ENCODE measurements at places on chromosomes 2 and 18.

DNA sequence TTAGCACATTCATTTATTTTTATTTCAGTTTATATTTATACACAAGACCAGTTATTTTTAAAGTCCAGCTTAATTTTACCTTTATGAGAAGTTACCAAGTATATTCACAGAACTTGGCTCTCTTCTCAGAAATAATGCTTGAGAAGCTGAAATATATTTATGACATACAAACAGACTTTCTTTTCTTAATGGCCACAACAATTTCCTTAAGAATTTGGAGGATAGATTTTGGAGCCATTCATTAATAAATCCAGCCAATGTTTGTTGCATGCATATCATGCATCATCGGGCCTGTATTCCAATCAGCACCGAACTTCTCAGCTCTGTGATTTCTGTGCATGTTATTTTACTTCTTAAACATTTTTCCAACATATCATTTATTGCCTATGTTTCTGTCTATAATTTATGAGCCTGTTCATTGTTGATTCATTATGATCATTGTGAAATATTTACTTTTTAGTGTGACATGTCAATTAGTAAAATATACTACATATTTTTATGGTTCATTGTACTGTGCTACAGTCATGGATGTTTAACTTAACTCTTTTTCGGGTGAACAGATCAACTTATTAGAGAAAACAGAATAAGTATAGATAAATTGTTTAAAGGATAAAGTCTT is 3.5 kb downstream of the GULP1 start:
- no peak for DNase-seq

DNA sequence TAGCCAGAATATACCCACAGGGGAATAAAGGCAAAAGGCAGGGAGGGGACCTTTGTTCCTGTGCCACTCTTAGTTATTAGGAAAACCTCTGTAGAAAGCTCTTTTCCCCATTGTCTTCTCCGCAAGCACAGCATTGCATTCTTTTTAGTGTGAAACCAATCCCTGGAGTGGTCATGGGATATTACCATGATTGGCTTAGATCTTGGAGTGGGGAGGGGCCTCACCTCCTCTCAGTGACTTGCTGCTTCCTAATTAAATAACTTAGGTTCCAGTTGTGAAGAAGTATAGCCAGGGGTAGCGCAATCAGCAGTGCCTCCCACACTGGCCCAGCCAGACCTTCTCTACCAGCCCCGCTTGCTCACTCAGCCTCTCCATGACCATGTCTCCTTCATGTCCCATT is 49.9 kb upstream of the AFF3 start:
- DNase-seq: no peak

DNA sequence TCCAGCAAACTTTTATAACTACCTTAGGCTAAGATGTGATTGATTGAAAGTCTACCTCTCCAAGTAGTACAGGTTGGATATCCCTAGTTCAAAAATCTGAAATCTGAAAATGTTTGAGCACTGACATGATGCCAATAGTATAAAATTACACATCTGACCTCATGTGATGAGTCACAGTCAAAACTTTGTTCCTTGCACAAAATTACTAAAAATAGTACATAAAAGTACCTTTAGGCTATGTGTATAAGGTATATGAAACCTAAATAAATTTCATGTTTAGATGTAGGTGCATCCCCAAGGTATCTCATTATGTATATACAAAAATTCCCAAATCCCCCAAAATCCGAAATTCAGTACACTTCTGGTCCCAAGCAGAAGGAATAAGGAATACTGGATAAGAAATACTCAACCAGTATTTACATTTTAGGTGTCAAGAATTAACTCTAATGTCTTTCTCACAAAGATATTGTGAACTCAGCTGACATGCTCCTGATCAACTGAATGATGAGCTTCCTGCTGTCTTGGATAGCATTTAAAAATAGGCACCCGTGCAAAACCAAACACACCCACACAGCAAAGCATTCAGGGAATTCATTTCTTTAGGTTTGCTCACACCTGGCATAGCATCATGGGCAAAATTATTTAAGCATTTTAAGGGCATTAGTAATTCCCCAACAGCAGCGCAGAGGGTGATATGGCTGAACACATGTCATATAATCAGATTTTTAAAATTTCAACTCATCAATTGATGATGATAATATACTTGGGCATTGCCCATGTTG is 497.4 kb upstream of the MEIS1 start:
- DNase-seq: no peak

DNA sequence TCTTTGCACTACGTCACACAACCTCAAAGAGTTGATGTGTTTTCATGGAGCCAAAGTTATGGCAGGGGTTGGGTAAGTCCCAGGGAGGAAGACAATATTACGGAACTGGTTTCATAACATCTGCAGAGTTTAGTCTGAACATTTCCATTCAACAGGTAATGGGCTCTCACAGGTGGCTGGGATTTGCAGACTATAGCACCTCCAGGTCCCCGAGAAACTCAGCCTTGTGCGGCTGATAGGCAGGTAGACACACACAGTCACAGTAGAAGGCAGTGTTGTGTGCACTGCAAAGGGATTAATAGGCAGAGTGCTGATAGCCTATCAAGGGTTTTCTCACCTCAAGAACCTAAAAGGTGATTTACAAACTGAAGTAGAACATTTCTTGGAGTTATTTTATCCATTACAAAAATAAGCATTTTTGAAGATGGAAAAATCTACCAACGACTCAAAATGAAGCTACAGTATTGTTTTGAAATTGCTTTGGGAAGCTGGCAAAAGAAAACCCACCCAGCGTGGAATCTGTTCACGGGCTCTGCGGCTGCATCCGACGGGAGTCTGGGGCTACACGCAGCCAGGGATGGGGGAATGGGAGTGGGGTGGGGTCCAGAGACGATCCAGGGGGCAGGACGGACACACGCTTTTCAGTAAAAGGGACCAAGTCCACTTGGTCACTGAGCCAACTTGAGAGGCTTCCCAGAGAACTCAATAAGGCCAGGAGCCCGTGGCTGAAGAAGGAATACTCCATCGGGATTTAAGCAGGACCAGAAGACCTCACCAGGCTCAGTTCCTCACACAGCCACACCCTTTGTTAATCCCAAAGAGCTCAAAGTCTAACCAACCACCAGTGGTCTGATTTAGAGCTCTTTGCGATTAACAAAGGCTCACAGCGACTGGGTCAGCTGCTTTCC is 82.9 kb downstream of the CHRNA1 start:
- no peak for DNase-seq

All from stimulated activated CD4-positive, alpha-beta T cell treated with anti-CD3 and anti-CD28 coated beads, TNF-alpha, amount 100 ng/mL, for 48 hours (primary cell).